Fibroblast of the conjunctiva (primary cell): ENCODE measurements at places on chromosomes 16 and 17.

DNA sequence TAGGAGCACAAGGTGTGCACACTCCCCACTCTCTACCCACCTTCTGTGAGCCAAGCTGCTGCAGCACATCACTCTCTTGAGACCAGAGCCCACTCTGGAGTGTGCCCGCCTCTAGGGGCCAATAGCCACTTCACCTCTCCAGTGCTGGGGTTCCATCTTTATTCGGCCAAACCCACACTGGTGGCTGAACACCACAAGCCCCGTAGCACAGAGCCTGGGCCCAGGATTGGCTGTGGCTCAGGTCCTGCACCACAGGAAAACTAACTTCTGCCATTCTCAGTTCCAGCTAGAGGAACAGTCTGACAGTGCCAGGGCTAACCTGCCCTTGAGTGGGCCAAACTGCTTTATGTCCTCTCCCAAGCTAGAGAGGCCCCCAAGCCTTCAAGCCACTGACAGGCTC lies 111.0 kb upstream of the TOX3 start:
- DNase-seq: no peak

- DNase-seq: peak; percentile 67
These were observed at the start of gene TRIM47 for GRCh38 chr17:75878174-75878998. TRIM47 (minus strand) TSS chr17:75878581; CDS start chr17:75878548, 33 bp downstream.

DNA sequence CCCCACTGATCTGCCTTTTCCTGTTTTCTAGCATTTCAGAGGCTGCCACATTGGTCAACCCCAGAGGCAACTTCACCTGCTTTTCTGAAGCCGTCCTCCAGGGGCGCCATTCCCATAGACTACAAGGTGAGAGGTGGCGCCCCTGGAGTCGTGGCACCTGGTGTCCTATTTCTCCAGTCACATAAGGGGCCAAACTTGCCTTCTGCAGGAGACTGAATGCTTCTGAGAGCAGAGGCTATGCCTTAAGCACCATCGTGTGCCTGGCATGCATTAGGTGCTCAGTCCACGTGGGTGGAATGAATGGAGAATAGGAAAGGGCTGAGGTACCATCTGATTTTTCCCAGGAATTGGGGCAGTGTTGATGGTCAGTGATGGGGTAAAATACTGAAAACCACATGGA lies 164.8 kb downstream of the HAPSTR1 start:
- no peak for DNase-seq

GRCh38 chr17:40937384-40937819 lies at the start of gene KRT23:
KRT23 (minus strand) TSS chr17:40937646; CDS start chr17:40936603, 1,043 bp downstream.
- DNase-seq: no peak

DNA sequence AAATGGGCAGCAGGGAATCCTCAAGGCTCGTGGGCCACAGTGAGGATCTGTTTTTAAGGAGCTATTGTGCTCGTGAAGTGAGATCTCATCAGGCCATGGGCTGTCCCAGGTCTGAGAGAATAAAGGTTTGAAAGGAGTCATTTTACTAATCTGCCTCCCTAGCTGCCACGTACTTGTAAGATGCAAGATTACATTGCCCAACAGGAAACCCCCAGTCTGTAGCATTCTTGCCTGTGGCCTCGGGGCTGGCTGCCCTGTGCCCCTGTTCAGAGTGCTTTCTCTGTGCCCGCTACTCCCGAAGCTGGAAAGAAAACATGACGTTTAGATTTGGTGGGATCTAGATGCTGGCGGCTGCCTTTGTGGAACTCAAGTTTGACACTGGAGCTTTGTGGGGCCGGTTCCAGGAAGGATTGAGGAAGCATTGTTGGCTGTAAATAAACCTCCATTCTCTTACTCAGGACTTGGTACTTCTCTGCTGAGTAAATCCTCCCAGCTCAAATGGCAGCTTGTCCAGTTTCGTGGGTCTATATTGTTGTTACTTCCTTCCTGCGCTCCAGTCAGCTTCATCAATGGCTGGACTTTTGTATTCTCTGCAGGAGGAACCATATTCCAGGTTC lies 21.2 kb downstream of the SAP30BP start:
- DNase-seq: no peak

GRCh38 chr17:78611607-78612006 lies 34.4 kb upstream of the DNAH17 start:
- DNase-seq: no peak

DNA sequence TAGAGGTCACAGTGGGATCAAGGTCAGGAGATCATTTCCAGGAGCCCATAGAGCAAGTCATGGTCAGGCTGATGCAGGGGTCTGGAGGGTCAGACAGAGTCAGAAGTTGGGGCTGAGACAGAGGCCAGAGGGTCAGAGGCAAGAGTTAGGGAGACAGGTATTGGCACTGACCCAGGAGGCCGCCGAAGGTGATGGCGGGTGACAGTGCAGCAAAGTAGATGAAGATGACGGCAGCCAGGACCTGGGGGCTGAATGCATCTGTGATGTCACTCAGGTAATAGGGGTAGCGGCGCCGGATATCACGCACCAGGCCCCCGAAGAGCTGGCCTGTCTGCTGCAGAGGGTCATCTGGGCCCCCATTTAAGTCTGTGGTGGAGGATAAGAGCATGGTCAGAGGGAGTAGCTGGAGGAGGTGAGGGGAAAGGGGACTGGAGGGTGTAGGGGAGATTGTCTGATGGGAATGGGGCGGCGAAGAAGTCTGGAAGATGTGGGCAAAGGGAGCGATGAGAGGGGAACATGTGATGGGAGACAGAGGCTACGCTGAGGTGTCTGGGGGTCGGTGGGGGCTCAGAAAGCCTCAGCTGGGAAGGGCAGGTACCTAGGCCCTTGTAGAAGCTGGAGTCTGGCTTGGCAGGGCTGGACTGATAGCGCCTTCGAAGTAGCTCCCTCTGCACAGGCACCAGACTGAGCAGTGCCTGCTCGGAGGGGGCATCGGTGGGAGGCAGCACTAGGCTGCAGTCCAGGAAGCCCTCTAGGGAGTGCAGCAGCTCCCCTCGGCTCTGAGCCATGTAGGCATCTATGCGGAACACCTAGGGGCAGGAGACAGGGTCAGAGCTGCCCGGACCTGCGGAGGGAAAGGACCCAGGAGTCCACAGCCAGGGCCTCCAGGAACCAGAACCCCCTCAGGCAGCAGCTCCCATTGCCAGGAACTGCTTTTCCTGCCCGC lies 9.8 kb downstream of the SLC4A1 start:
- no peak for DNase-seq

DNA sequence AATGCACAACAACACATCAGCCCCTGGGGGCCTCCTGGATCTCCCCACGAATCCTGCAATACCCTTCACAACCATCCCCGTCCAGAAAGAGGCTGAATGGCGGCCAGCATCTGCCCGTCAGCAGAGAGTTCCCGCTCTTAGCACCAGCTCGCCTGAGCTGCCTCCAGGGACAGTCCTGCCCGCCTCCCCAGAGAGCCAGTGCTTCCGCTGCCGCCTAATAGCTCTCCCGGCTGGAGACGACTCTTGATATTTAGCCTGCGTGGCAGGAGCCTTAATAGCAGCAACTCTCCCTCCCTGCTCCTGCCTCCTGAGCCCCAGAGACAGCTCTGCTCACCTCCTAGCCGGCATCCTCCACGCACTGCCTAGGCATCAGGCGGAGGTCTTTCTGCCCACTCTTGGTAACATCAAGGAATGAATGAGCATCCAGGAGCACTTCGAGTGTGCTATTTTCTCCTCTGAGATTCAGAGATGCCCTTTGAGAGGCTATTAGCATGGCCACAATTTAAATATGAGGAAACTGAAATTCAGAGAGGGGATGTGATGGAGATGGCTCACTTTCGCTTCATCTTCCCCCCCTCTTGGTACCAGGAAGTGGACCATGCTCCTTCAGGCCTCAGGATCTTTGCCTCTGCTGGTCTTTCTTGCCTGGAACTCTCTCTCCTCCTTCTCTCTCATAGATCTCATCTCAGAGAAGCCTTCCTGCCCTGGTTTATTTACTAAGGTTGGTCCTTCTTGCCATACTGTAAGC lies 67.9 kb downstream of the RAI1 start:
- DNase-seq: no peak

- no peak for DNase-seq
These were observed 52.2 kb downstream of the TBC1D16 start for GRCh38 chr17:79983456-79983855.

- DNase-seq: no peak
These were observed 36.4 kb downstream of the MYH13 start for GRCh38 chr17:10336393-10336792.

GRCh38 chr17:71417142-71417541 lies 703.7 kb upstream of the SOX9 start:
- no peak for DNase-seq

GRCh38 chr17:61065263-61065773 lies 334.3 kb upstream of the TBX2 start:
- no peak for DNase-seq

DNA sequence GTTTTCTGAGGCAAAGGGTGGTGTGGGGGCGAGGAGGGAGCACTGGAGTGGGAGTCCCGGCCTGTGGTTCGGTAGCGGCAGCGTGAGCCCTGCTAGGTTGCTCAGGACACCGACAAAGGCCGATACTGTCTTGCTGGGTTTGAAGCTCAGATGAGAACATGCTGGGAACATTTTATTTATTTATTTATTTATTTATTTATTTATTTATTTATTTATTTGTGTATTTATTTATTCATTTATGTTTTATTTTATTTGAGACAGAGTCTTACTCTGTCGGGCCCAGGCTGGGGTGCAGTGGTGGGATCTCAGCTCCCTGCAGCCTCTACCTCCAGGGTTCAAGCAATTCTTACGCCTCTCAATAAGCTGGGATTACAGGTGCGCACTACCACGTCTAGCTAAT lies 117.9 kb upstream of the GSE1 start:
- DNase-seq: no peak

GRCh38 chr16:88719933-88720296 lies 13.6 kb downstream of the CTU2 start:
- DNase-seq: no peak
